ENCODE measurements at places on chromosomes 2 and 18.

- no peak for DNase-seq
Measured at GRCh38 chr2:47250586-47251403, 95.7 kb upstream of the STPG4 start.

GRCh38 chr2:237708961-237709360, 81.6 kb downstream of the LRRFIP1 start:
- DNase-seq: no peak

- DNase-seq: no peak
Measured at GRCh38 chr18:59563176-59563785, 133.9 kb downstream of the CCBE1 start.

- no peak for DNase-seq
Measured at GRCh38 chr2:240161087-240161750, 20.8 kb upstream of the OTOS start.

DNA sequence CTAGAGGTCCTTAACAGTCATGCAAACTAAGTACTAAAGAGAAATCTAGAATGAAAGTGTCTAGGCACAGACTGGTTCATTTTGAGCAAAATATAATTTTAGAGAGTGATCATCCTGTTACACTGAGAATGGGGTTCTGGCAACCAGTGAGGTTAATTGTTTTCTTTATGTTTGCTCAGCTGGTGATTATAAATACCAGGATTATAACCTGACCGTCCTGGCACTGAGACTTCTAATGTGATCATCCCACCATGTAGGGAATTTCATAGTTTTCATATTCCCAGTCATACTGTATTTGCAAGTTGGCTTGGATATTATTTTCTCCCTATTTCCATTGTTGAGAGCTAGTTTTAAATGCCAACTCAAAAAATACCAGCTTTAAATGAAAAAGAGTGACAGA, 852.5 kb upstream of the LRATD1 start:
- no peak for DNase-seq

DNA sequence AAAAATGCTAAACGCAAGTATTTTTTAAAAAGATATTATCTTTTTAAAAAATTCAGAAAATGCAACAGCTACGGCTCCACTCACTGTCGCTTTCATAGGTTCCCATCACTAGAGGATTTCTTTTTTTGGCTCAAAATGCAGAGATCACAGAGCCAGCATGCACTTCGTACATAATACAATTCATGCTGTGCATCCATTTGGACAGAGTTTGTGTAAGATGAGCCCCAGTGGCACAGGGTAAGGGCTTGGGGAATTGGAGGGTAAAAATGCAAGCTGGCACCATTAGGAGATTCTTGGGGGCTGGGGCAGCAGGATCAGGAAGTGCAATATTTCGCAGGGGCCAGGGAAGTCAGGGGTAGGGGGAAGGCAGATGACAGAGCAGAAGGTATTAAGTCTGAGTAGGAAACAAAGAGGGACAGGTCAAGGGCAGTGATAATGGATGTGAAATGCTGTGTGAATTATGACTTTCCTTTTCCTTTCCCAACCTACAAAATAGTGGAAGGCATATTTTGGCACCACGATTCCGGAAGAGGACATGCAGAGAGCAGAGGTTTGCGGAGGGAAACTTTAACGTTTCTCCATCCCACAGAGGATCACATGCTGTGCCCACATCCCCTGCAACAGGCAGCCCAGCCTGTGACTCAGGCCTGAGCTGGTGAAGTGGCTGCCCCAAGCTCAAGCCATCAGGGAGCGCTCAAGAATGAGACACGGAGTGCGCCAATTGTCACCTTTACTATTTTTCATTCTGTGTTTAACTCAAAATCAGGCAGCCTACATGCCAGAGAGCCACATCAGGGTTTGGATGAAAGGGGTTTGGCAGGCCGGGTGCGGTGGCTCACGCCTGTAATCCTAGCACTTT, 4.7 kb downstream of the CAPG start:
- DNase-seq: no peak

GRCh38 chr2:232518844-232519243, 1.3 kb upstream of the PRSS56 start:
- DNase-seq: no peak

GRCh38 chr2:39696101-39696553, 30.4 kb downstream of the TMEM178A start:
- no peak for DNase-seq

GRCh38 chr18:69574401-69574800, 173.7 kb downstream of the DOK6 start:
- DNase-seq: no peak

All from activated naive CD4-positive, alpha-beta T cell (primary cell).